Stimulated activated CD8-positive, alpha-beta memory T cell treated with anti-CD3 and anti-CD28 coated beads, Interleukin-2, amount 100 ng/mL, for 48 hours (primary cell): ENCODE measurements at places on chromosomes 16 and 17.
A peak's percentile ranks its signal among the peaks of the same experiment; 100 is the strongest.

- DNase-seq = no peak
Observed at GRCh38 chr16:55495616-55496289, 13.1 kb upstream of the LPCAT2 start.

DNA sequence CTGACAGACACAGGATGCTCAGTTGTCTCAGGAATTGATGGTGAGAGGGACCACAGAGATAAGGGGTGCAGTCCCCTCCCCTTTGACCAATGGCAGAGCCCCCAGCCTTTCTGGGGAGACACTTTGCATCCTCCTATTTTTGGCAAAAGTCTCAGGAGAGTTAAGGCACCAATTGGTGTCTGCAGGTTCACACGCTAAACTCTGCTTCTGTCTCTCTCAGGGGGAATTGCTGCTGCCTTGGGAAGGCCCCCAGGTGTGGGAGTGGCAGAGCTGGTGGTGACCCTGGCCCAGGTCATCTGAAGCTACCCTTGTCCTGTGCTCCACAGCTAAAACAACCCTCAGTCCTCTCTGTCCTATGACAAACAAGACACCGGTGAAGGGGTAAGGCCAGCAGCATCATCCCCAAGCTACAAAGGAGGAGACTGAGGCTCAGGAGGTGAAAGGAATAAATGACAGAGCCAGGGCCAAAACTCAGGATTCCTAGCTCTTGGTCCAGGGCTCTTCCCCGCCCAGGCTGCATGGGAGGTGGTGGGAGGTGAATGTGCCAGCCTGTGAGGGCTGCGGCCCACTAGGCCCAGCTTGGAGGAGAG is 20.3 kb downstream of the OSBPL7 start:
- DNase-seq = no peak

GRCh38 chr16:2857451-2858244 is at the start of gene PRSS22:
Gene PRSS22, minus strand, starts transcription at chr16:2858170. Its CDS starts 66 bp downstream, at chr16:2858104.
- no peak for DNase-seq

DNA sequence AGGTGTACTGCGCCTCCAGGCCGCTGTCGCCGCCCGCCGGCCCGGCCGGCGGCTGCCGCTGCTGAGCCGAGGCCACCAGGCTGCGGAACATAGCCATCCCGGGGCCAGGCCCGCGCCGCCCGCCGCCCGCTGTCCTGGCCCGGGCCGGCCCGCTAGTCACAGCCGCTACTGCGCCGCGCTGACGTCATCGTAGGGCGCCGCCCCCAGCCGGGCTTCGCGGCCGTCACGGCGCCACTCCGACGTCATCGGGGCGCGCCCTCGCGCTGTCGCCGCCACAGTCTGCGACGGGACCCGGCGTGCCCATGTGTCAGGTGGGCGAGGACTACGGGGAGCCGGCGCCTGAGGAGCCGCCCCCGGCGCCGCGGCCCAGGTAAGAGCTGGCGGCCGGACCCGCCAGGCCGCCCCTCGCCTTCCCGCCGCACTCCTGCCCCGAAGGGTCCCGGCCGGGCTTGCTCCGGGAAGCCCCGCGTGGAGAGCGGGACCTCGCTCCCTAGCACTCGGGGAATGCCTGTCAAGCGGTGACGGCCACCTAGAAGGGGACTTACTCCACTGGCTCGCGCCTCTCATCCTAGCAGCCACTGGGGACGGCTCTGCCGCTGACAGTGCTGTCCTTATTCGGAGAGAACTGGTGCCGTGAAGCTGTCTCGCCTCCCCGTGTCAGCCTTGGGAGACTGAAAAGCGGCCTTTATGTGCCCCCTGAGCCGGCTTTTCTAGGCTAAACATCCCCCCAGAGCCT is at the start of the genes CTU2 and RNF166:
Gene CTU2 (plus strand): TSS at position 275 of the 736 bp plus-strand sequence. CDS start 28 bp downstream, at position 303.
Gene RNF166 (minus strand): TSS at position 180 of the 736 bp plus-strand sequence. CDS start 83 bp downstream, at position 97.
- DNase-seq = peak; percentile 95

DNA sequence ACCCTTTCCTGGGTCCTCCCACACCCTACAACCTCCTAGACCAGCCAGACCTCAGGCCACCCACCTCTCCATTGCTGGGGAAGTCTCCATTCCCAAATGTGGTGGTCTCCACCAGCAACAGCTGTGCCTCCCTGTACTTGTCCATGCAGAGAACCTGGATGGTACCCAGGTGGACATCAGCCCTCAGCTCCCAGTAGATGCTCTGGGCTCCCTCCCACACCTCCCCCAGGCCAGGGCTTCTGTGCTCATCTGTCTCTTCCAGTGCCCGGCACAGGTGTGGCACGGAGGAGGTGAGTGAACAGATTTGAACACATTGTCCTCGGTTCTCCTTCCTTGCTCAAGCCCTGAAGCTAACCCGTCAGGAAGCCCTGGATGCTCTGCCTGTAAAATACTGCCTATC is 34.6 kb downstream of the LGALS9 start:
- DNase-seq = no peak

GRCh38 chr16:80105160-80105559 is 435.6 kb upstream of the DYNLRB2 start:
- DNase-seq = no peak

DNA sequence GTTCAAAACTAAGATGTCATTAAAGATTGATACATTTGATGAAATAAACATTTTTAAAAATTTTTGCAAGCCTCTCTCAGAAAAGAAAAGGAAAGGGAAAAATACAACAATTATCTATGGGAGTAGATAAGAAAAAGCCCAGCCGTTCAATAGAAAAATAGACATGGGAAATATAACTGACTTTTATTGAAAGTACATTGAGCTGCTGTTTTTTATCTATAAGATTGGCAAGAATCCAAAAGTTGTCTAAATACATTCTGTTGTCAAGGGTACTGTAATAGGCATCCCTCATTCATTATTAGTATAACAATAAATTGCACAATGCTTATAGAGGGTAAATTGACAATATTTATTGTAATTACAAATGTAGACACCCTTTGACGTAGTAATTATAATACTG is 38.4 kb upstream of the IRX6 start:
- DNase-seq = no peak

GRCh38 chr17:58383892-58384462 is 32.0 kb upstream of the SUPT4H1 start:
- DNase-seq = no peak

- peak; percentile 36 for DNase-seq
Observed at GRCh38 chr16:89615596-89616090, 2.2 kb downstream of the DPEP1 start.

GRCh38 chr17:29677824-29678223 is 55.1 kb upstream of the CORO6 start:
- no peak for DNase-seq

- DNase-seq = no peak
Observed at GRCh38 chr16:79982361-79982760, 381.8 kb upstream of the MAF start.

GRCh38 chr17:71089431-71089830 is 920.1 kb downstream of the KCNJ2 start:
- DNase-seq = no peak

DNA sequence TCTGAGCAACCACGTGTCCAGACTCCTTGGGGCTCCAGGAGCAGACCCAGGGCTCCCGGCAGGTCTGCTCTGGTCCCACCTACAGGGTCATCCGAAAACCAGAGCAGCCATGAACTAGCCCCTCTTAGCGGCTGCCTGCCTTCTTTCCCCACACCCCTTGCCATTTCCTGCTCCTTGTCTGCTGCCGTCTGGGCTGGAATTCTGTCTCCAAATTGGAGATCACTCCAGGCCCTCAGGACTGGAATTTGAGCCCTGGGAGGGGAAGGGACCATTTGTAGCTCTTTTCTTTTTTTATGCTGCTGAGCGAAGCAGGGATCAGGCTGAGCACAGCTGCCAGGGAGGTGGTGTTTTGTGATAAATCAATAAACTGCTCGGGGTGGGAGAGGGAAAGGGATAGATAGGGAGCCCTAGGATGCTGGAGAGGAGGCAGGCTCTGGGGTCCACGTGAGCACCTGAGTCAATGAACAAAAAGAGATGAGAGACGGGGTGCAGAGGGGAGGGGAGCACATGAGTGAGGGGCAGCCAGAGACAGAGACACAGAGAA is 257.5 kb downstream of the ENGASE start:
- DNase-seq = no peak

DNA sequence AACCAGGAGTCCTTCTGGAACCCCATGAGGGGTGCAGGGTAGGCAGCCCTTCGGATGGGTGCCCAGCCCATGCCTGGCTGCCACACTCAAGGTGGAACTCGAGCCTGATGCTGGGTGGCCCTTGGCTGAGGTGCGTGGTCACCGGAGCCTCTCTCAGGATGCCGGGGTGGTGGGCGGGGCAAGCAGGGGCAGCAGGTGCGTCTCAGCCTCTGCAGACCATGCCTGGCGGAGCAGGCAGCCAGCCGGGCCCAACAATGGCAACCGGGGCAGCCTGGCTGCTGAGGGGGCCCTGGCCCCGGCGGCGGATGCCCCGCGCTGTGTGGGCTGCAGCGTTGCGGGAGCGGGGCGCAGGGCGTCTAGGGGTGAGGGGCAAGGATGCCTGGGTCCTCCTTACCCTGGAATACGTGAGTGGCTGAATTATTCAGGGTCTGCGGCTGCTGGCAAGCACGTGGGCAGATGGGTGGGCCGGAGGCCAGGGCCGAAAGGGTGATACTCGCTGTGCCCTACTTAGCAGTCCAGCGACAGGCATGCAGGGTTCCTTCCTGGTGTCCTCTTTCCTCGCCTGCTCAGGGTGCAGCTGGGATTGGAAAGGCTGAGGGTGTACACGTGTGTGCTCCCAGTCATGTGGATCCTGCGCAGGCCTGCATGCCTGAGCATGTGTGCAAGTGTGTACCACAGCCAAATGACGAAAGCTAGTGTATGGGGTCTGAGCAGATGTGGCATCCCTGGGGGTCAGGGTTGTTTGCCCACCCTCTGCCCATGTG is 14.6 kb downstream of the MYO15A start:
- DNase-seq = no peak

GRCh38 chr16:85642762-85643358 is 29.7 kb downstream of the GSE1 start:
- DNase-seq = no peak

DNA sequence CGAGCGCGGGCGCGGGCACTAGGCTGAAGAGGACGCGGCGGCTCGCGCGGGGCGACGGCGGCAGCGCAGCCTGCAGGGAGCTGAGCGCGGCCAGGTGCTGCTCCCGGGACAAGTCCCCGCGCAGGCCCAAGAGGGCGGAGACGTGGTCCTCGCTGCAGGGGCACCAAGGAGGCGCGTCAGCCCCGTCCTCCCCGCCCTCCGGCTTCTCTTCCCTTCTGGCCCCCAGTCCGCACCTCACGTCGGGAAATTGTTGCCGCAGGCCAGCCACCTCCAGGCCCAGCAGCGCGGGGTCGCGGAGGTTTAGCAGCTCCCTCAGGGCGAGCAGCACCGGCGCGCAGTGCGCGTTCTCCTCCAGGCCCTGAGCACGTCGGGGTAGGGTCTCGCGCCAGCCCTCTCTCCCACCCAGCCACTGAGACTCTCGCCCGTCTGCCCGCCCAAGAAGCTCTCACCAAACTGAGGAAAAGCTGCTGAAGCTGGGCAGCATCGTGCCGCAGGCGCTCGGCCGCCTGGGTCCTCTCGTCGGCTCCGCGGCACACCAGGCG is 761 bp upstream of the MATCAP1 start:
- no peak for DNase-seq

DNA sequence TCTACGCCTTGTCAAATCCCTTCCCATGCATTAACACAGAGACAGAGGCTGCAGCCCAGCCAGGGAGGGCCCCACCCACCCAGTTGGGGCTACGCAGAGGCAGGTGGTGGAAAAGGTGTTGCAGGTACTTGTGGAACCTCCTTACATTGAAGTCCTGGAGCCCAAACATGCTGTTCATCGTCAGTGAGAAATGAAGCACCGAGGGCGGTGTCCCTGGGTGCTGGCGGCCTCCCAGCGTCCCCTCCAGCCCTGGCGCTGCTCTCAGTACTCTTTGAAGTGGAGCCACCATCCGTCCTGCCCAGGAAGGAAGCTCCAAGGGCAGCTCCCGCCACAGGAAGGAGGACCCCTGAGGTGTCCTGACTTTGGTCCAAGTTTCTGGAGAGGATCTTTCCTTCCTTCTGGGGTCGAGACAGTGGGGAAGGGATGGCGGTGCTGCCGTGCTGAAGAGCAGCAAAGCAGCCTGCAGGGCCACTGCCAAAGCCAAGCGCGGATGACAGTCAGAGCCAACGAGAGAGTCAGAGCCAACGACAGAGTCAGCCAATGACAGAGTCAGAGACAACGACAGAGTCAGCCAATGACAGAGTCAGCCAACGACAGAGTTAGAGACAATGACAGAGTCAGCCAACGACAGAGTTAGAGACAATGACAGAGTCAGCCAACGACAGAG is 23.4 kb downstream of the LMF1 start:
- no peak for DNase-seq

GRCh38 chr17:60388742-60389141 is 3.2 kb downstream of the USP32 start:
- no peak for DNase-seq

GRCh38 chr17:58960068-58960467 is 146.6 kb downstream of the TRIM37 start:
- no peak for DNase-seq

GRCh38 chr16:85555719-85556455 is 57.2 kb upstream of the GSE1 start:
- no peak for DNase-seq

GRCh38 chr16:49640581-49640980 is 215.3 kb downstream of the ZNF423 start:
- no peak for DNase-seq

DNA sequence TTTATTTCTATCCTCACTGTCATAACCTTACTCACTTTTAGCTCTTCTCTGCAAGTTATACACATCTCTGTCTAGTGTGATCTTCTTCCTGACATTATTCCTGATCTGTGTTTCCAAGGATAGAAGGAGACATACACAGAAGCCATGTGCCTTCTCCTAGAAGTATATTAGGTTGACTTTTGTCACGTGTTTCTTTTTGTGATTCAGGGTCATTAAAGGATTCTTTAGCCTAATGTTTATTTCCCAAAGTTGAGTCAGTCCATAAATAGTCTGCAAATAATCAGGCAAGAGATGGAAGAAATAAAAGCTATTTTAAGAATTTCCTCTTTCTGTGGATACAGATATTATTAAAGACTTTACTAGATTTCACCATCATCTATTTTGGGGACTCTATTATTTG is 214.1 kb upstream of the GOT2 start:
- no peak for DNase-seq

DNA sequence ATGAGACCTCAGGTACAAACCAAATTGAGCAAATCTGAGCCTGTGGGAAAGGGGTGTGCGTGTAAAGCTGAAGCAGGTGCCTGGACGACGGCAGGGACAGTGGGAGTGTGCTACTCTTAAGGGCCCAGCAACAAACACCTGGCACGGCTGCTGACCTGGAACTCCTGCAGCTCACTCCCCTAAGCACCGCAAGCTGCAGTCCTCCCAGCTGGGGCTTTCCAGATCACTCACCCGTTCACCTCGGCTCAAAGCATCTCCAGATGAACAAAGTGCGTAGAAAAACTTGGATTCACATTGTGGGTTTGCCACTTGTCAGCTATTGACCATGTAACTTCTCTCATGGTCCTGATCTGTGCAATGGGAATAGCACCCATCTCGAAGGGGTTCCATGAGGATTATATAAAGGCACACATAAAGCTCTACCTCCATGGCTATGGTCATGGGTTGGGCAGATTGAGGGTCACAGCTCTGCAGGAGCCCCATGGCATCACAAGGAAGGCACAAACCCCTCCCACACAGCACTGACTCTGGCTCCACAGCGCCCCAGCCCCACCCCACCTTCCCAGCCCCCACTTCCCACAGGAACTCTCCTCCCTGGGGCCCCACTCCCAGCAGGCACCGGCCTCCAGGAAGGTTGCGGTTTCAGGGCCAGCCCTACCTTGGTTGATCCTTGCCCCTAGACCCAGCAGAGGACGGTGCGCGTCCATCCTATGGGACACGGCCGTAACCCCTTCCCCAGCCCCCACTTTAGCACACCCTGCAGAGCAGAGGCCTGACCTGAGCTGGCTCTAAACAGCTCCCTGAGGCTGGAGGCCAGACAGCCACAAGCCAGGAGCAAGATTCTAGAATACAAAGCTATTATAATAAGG is 21.9 kb downstream of the ST3GAL2 start:
- no peak for DNase-seq
